Myocyte (in vitro differentiated cells): ENCODE measurements at places on chromosomes 3 and 15.

DNA sequence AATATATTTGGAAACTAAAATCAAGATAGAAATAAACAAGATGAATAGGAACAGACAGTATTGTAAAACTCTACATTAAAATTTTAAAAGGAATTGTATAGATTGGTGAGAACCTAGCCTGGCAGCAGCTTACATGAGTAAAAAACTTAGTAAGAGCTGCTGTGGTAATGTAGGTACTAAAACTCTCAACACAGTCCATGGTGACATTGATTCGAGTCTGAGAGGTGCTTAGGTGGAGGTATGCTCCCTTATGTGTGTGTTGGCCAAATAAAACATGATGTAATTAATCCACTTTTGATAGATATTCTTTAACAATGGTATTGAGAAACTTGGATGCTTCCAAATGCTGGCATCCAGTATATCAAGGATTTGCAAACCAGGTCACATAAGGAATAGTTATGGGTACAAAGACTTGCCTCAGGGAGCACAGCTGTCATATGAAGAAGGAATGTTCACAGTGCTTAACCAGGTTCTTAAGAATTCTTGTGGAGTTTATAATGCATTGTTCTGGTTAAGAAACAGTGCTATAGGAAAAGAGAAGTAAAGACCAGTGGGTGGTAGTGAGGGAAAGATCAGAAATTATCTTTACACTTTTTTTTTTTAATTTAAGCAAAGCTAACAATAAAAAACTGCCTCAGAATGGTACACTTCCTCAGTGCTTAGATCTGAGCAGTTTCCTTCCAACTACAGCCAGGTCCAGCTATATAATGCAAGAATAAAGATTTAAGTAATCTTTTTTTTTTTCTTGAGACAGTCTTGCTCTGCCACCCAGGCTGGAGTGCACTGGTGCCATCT is 24.6 kb upstream of the IL20RB start:
- no peak for DNase-seq

DNA sequence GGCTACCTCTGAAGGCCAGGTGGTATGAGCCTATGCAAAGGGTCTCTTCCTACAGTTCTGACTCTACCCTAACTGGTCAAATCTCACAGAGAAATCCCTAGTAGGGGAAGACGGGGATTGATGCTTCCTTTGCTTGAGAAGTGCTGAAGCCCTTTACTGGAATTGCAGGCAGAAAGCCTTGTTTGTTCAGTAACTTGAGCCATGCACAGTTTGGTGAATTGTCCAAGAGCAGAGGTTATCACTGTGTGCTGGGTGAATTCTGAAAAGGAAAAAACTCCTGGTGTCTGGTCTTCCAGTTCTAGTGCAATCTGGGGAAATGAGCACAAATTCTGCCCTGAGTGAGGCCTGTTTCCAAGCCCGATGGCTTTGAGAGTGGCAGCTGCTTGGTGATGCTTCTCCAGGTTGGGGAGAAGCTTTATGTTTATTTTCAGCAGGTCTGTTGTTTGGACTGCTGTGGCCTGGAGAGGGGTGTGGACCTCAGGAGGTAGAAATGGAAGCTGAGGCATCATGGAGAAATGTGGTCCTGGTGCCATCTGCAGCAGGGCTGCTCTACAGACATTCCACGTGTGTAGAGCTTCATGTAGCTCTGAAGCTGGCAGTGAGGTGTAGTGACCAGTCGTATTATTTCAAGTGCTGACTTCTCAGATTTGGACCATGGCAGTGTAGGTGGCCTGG is 60.9 kb downstream of the ARNT2 start:
- peak; percentile 84 for DNase-seq

DNA sequence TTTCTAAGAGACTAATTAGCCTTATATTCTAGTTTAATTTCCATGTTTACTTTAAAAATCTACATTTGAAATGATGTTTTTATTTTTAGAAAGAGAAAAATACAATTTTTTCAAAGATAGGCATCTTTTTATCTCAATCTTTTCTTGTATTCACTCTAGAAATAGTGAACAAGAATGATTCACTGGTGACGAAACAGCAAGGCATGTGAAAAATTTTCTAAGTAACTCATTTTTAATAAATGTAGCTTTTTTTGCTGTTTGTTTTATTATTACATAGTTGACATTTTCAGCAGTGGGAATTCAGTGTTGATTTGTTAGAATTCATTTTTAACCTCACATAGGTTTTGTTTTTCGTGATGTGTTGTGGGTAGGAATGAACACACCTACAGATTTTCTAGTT is 1226.4 kb downstream of the NSUN3 start:
- DNase-seq = peak; percentile 36

GRCh38 chr3:45792036-45792435 is 4.3 kb downstream of the SLC6A20 start:
- no peak for DNase-seq

DNA sequence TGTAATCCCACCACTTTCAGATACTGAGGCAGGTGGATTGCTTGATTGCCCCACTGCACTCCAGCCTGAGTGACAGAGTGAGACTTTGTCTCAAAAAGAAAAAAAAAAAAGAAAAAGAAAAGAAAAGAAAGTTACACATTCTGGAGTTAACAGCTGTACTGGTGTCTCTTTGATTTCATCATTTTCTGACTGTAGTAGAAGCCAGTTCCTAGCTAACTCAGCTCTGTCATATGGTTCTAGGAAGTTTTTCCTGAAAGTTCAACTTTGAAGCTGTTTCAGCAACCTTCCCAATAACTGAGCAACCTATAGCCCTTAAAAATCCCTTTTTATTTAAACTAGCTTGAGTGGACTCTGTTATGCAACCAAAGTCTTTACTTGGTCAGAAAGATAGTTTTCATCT is 104.6 kb upstream of the STRIT1 start:
- DNase-seq = no peak

- DNase-seq = peak; percentile 12
Observed at GRCh38 chr15:25093455-25094029, 138.8 kb downstream of the SNRPN start.

DNA sequence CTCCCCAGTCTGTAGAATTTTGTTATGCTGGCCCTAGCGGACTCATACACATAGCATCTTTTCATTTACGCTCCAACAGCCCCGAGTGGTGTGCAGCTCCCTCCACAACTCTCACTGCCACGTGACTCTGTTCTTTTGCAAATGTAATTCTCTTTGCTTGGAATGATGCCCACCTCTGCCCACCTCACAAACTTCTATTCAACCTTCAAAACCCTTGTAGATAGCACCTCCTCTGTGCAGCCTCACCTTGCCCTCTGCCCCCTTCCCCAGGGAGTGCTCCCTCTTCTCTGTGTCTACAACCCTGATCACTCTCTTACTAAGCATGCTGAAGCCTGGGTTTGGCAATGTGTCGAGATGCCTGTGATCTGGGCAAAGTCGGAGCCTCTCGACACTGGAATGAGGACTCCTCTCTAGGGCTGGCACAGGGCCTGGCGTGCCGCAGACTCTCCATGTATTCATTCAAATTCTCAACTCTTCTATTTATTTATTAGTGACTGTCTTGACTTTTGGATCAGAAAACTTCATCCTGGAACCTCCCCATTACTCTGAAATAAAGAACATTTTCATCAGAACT is 73.5 kb downstream of the MGLL start:
- DNase-seq = peak; percentile 62

DNA sequence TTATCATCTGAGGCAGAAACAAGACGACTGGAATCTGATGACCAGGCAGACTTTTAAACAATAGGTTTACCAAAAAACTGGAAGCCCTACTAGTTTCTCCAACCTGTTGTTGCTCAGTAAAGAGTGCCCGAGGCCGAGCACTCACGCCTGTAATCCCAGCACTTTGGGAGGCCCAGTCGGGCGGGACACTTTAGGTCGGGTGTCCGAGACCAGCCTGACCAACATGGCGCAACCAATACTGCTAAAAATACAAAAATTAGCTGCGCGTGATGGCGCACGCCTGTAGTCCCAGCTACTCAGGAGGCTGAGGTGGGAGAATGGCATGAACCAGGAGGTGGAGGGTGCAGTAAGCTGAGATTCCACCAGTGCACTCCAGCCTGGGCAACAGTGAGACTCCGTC is 1.1 kb upstream of the WDR5B start:
- DNase-seq = peak; percentile 11

DNA sequence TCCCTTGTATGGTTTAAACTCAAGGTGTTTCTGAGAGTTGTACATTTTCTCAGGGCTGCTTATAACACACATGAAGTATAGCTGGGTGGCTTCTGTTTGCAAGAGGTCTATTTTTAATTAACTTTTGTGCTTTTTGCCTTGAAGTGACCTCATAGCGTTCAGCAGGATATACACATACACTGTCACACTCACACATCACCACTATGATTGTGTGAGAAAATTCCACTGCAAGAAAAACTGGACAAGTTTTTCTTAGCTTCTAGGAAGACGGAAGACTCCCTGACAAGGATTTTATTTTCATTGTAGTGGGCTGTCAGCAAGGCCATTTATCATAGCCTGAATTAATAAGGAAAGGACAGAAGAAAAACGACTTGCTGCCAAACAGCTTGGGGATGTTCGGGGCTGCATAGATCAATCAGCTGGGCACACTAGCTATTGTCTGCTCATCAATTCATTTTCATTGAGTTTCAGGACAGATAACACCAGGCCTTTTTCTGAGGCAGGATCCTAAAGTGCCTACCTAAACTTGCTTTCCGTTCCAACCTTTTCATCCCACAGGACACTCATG is 192.8 kb upstream of the CRBN start:
- DNase-seq = no peak

DNA sequence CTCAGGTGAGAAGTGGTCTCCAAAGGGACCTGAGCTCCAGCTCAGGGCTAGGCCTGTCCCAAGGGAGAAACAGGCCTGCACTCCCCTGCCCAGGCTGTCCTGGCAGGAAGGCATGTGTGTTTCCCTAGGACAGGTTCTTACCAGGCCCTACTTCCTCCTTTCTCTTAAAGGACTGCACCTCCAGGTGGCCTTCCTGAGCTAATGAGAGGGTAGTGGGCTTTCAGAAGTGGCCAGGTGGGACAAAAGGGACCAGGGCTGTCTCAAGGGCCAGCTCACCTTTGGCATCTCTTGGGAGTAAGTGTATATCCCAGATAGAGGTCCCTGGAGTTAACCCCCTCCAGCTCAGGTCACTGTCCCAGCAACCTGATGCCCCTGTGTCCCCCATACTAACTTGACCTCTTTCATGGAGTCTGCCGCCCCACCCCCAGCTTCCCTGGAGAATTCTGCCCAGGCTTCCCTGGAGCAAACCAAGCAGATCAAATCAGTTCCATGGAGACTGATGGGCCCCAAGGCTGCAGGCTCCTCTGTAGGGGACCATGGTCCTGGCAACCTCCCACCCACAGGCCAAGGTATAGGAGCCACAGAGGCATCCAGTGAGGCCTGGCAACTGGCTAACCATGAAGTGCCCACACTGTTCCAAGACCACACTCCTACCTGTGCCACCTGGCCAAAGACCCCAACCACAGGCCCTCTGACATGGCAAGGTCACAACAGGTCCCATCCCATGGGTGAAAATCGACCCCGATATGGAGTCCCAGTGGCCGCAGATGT is 67.6 kb downstream of the ZNF445 start:
- DNase-seq = no peak

- peak; percentile 95 for DNase-seq
Observed at GRCh38 chr3:197352382-197352781, 54.0 kb upstream of the DLG1 start.

- no peak for DNase-seq
Observed at GRCh38 chr3:104069114-104069513, 1297.6 kb upstream of the ALCAM start.

GRCh38 chr3:87798567-87798947 is 260.2 kb downstream of the CGGBP1 start:
- no peak for DNase-seq

DNA sequence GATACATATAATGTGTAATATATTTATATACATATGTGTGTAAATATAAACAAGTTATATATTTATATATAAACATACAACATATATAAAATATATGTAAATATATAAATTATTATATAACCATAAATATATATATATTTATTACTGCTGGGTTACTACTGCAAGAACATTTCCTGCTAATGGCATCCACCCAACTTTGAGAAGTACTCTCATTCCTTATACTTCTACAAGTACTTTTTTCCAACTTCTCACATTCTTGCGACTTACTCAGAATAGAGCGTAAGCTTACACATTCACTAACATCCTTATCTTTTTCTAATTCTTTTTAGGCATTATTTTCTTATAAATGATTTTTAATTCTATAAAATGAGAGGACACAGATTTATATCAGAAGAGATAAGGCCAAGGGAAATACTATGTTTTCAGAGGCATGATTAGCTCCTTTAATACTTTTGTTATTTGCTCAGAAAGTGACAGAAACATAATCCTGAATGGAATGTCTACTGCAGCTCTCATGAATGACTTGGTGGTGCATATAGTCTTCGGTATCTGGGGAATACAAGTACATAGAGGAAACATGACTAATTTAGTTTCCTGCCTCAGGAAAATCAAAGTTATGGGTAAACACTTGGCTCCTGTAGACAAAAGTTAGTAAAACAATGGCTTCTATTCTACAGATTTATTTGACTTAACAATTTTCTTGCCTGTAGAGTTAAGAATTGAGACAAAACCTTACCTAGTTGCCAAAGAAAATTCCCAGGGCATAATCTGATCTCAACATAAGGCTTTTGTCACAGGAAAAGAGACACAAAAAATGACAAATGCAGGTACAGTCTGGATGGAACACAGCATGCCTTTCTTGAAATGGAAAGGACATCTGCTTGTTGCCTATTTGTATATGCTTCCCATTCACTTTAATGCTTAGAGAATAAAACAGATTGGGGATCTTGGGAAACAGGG is 453.9 kb downstream of the SQOR start:
- DNase-seq = no peak

DNA sequence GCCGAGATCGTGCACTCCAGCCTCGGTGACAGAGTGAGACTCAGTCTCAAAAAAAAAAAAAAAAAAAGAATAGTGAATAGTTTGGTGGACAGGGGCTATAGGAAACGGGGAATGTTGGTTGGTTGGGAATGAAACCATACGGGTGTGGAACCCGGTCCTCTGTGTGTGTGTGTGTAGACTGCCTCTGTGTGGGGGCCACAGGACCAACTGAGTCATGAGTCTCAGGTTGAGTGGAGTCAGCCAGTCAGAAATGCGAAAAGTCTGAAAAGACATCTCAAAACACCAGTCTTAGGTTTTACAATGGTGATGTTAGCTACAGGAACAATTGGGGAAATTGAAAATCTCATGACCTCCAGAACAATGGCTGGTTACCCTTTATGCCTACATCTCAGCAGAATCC is 44.5 kb downstream of the ZDHHC19 start:
- no peak for DNase-seq

- peak; percentile 96 for DNase-seq
Observed at GRCh38 chr3:143302638-143303171, 183.1 kb downstream of the CHST2 start.

GRCh38 chr15:85592148-85592547 is 202.6 kb downstream of the KLHL25 start:
- DNase-seq = peak; percentile 83

DNA sequence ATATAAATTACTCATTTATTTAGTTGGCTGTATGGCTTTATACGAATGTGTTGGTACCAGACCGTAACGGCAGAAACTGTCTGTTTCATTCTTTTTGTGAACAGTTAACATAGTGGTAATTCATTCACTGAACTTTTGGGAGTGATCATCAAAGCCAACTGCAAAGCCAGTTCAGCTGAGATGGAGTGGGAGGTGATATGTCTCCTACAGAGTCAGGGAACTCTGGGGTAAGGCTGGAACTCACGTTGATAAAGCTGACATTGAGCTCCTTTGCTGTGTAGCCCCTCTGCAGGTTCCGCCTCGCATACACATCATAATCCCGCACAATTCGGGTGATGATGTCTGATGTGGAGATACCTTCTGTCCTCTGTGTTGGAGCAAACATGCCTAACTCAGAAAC is 25.4 kb downstream of the SLC51A start:
- no peak for DNase-seq
